ENCODE measurements at places on chromosomes 2 and 18. TPM values are rescaled to one million over a fixed set of nuclear protein-coding genes. Genes with fewer than 3 reads are reported as not detected.

DNA sequence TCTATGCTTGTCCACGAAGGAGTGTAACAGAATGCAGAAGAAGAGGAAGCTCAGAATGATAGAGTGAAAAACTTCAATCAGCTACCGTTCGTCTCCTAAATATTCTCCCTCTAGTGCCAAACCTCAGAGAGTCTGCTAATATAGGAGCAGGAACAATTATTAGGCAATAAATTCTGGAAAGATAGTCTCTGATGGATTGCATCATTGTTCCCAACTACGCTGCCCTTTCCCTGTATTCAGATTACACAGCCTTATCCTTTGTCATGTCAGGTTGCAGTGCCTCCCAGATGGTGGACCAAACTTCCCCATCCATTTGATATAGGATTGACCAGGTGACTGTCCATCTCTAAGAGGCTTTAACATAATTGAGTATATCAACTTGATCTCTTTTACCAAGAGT is 811.5 kb upstream of the CHAC2 start:
- DNase-seq = no peak

- no peak for DNase-seq
These were observed 40.1 kb upstream of the EPHA4 start for GRCh38 chr2:221612161-221612560.

LDLRAD4 gene
- 27.1 TPM for total RNA-seq

DNA sequence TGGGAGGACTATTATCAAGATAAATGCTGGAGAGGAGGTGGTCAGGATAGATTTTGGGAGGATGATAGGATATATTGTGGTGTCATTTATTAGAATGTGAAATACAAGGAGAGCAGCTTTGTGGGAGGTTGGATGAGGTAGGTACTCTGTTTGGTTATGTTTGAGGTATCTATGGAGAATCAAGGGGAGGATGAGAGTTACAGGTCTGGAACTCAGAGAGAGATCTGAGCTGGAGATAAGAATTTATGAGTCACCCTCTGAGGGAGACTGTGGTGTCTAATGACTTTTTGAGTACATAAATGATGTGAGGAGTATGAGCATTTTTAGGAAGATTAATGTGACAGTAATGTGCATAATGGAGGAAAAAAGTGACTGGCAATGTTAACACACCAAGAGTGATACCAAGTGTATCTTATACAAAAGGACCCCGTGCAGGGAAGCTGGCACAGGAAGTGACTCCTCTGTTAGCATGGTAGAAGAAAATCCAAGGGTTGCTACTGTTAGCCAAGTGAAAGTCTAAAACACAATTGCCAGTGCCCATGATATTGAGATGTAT is 48.2 kb downstream of the CRIM1 start:
- DNase-seq = no peak

SH3BP4 gene
- total RNA-seq = 26.7 TPM

- DNase-seq = no peak
These were observed 51.0 kb downstream of the ACOXL start for GRCh38 chr2:110783196-110783873.

DNA sequence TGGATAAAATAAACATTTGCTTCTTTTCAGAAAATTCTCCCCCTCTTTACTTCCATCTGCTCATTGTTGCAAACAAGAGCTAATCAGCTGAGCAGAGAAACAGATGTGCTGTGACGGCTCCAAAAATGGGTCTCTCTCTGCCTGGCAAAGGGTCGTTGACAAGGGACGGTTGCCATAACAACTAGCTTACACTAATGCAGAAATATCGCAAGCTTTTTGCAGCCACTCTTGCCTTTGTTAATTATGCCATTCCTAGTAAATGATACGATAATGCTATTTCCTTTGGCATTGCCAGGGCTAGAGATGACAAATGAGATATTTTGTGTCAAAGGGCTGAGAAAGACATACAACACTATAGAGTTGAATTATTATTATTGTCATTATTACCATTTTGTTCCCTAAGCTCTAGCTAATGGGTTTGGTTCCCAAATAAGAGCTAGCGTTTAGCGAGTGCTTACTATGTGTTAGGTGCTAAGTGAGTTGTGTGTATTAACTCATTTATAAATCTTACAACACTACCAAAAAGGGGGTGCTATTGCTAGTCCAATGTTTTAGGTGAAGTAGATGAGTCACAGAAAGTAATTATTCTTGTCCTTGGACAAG is 46.8 kb downstream of the MYO3B start:
- DNase-seq = no peak

DNA sequence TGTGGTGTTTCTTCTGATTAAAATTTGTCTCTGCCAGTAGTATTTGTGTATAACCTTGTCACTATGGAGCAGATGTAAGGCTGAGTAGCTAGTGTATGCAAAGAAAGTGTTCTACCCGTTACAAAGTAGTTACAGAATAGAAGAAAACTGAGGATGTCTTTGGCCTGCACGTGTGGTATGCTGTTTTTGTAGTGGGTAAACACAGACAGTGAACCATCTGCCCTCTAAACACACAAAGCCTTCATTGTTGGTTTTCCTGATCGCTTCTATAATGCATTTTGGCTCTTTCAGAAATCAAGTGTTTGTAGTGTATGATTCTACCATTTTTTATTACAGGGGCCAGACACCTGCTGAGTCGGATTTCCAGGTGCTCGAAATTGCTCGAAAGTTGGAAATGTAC is 61.5 kb downstream of the FARP2 start:
- no peak for DNase-seq

GRCh38 chr2:69345434-69345833 is 41.6 kb downstream of the GFPT1 start:
- DNase-seq = no peak

GRCh38 chr2:106943468-106944200 is 57.7 kb upstream of the ST6GAL2 start:
- DNase-seq = no peak

REEP1 gene
- total RNA-seq = 0.98 TPM

GRCh38 chr2:65345631-65346030 is 86.8 kb downstream of the SPRED2 start:
- DNase-seq = no peak

ASXL3 gene
- total RNA-seq = 13.1 TPM

DNA sequence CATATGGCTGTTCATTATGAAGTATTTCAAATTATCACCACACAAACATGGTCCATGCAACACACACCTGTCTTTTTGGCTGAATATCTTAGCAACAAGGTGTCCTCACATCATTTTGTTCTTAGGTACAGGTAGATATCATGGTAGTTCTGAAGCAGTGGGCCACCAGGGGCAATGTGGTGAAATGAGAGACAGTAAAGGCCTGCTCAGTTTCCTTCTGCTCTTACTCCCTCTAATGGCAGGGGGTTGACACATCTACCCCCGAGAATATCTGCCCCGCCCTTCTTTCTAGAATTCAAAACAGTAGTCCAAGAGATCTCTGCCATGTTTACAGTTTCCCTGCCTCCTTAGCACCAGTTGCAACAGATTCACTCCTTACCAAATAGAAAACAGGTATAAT is 147.0 kb upstream of the KLHL14 start:
- no peak for DNase-seq

BABAM2 gene
- 38.2 TPM for total RNA-seq

GGCX gene
- 36.6 TPM for total RNA-seq

G6PC2 gene
- total RNA-seq = not detected

IL36G gene
- not detected for total RNA-seq

SATB2 gene
- 8.8 TPM for total RNA-seq

- DNase-seq = no peak
These were observed 90.6 kb downstream of the SKA1 start for GRCh38 chr18:50465211-50466153.

DSG4 gene
- total RNA-seq = not detected

SPIRE1 gene
- 94.3 TPM for total RNA-seq

STON1 gene
- total RNA-seq = 55.3 TPM

- no peak for DNase-seq
These were observed 177.1 kb downstream of the TRABD2A start for GRCh38 chr2:84703831-84704230.

DNA sequence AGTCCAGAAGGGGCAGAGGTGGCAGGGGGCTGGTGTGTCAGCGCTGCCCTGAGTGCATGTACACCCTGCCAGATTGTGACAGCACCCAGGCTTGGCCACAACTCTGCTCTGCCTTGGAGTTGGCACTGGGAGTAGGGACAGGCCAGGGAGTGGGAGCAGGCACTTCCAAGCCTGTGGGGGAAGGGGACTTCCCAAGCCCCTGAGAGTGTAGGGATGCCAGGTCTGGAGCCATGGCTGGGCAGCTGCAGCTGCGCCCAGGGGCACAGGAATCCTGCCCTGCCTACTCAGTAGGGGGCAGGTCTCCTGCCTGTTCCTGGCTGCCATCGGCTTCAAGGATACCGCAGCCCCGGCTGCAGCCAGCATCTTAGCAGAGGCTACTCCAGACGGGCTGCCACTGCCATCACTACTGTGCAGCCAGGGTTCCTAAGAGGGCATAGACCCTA is 109.4 kb downstream of the CALCRL start:
- DNase-seq = no peak

DNA sequence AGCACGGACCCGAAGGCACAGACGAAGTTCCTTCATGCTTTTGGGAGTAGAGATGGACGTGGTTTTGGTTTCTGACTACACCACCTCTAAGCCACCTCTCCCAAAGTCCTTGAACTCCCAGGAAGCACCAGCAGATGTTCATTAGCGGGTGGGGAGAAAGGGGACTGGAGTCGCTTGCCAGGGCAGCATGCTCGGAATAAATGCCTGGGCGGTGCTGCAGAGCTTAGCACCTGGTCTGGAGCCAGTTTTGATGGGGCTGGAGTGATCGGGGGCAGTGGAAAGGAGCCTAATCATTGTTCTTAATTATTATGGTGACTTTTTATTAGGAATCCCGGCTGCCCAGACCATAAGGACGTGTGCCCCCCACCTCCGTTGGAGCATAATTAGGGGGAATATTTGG is 220.8 kb downstream of the TFCP2L1 start:
- no peak for DNase-seq

LYPD1 gene
- 1.2 TPM for total RNA-seq

DNA sequence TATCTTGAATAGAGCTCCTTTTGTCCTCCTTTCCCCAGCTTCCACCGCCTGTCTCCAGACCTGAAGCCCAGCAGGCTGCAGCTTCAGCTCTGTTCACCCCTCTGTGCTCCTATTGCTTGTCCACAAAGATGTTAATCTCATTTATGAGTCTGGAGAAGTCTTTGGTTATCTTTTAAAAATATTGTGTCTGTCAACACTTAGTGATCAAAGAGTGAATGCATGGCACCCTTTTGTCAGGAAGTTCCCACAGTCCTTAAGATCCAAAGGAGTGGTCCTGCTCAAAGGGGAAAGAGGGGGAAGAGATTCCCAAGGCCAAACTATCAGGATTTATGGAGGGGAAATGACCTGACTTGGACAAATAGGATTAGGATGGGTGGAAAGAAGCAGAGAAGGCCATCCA is 118.9 kb downstream of the ACAA2 start:
- DNase-seq = no peak

- DNase-seq = no peak
These were observed 141.2 kb downstream of the CABLES1 start for GRCh38 chr18:23276451-23276850.

GRCh38 chr18:21452796-21453510 is 147.6 kb downstream of the ESCO1 start:
- no peak for DNase-seq

- no peak for DNase-seq
These were observed 150.4 kb downstream of the NR4A2 start for GRCh38 chr2:156182132-156182531.

GRCh38 chr2:99680946-99681345 is 191.1 kb upstream of the REV1 start:
- DNase-seq = no peak

GRCh38 chr2:41241325-41242000 is 789.6 kb upstream of the SLC8A1 start:
- no peak for DNase-seq

DNA sequence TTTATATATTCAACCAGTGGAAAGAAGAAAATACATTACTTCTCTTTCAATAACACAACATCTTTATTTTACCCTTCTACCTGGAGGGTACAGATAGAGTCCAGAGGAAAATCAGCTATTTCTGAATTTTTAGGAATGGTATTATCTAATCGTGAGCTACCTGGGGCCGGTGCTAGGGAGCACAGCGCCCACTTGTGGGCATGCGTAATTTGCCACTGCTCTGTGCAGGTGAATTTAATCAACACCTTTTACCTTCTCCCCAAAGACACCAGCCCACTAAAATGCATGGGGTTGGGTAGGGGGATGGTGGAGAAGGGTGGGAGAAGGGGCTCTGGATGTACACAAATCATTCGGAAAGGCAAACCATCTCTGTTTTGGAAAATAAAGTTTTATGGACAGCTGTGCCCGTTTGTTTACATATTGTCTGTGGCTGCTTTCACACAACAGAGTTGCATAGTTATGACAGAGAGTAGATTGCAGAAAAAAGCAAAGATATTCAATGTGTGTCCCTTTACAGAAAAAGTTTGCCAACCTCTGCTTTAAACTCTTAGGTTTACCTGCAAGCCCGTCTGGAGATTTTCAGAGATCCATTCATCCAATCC is 51.5 kb upstream of the DCC start:
- no peak for DNase-seq

DNA sequence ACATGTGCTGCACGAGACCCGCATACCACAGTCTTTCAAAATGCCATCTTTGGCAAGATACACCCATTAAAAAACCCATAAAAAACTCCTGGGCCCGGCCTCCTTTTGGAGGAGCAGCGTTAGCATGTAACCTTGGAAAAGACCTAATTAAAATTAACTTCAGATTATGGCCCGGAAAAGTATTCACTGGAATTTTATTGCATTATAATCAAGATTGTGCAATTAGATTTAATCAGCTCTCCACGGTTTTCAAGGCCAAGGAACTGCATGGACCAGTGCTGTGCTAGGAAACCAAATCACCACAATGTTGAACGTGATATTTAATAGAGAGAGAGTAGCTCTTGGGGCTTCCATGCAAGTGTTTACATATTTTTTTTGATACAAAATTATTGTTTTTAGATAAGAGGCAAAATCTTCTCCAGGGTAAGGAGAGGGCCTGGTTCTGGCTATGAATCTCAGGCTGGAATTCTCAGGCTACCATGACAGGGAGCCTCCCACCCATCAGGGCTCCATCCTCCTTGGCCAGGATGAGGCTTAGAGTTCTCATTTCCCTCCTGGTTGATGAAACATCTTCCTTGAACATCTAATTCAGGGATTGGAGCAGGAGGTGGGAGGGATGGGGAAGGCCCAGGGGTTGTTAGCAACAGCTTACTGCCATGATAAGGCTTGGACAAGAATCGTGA is 82.0 kb upstream of the TTC39C start:
- DNase-seq = no peak

DNA sequence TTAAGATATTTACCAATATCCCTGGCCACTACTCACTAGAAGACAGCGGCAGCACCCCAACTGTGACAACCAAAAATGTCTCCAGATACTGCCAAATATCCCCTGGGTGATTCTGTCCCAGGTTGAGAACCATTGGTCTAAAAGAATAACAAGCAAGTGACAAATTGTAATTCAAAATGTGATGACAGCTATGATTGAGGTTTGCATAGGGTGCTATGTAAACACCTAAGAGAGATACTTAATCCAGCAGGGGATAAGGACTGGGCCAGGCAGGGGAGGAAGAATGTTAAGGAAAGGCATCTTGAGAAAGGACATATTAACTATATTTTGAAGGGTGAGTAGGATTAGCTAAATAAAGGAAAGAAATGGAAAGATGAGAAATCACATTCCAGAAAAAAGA is 38.0 kb upstream of the ENOSF1 start:
- DNase-seq = no peak

- DNase-seq = no peak
These were observed 48.8 kb upstream of the DNAJC10 start for GRCh38 chr2:182667315-182667695.

All from sciatic nerve (tissue), 2 donors.